Activated CD4-positive, alpha-beta T cell treated with anti-CD3 and anti-CD28 coated beads, Interleukin-2, Interleukin-6, amounts not matched to agents 100 ng/mL and 50 ng/mL, durations not matched to agents 16 hours and 8 hours (primary cell): ENCODE measurements at places on chromosomes 13 and 19.
A peak's percentile ranks its signal among the peaks of the same experiment; 100 is the strongest.

GRCh38 chr13:93851236-93851635 is 624.6 kb downstream of the GPC6 start:
- DNase-seq: no peak

DNA sequence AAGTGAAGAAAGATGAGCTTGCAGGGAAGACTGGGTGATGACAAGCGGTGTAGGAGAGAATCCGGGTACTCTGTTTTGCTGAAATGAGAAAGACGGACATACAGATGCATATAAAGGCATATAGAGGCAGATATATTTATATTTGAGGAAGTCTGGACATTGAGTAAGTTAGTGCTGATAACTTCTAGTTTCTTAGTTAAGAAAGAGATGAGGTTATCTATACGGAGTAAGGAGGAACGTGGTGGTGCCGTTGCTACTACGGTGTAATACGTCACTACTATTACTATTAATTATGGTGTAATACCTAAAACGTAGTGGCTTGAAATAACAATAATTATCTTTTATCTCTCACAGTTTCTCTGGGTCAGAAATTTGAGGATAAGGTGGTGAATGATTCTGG is 9.8 kb upstream of the CPB2 start:
- no peak for DNase-seq

GRCh38 chr13:95349267-95349666 is 48.0 kb upstream of the ABCC4 start:
- no peak for DNase-seq

DNA sequence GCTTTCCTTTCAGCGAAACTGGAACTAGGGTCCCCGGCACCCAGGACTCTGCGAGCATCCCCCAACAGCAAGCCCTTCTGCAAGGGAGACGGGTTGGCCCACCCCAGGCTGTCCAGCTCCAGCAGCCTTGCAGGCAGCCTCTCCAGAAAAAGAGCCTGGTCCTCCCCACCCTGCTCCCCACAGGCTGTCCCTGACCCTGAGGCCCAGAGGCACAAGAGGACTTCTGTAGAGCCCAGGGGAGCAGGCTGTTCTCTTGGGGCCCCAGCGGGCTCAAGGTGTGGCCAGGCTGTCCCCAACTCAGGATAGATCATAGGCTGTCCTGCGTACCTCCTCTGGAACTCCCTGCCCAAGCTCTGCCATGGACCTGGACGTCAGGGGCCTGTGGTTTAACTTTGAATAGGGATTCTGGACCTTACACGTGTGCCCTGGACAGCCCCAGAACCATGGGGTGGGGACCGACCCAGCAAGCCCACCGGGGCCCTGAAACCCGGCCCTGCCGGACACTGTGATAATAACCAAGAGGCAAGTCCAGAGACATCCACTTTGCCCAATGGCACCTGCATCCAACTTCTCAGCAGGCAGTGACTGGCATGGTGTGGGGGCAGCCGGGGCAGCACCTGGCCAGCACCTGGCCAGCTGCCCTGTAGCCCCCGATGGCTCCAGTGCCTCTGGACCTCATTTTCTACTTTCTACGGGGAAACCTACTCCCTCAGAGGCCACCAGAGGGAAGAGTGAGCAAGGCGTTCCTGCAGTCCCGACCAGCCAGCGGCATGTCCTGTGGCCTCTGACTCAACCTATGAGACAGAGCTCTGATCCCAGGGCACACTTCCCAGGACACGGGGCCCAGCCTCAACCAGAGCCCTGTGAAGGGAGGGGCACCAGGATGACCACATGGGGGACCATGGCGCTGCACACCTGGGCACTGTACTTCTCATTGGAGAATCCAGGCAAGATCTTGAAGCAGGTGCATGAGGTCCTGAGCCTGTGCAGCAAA is 50.9 kb upstream of the TPM4 start:
- DNase-seq: peak; percentile 11

DNA sequence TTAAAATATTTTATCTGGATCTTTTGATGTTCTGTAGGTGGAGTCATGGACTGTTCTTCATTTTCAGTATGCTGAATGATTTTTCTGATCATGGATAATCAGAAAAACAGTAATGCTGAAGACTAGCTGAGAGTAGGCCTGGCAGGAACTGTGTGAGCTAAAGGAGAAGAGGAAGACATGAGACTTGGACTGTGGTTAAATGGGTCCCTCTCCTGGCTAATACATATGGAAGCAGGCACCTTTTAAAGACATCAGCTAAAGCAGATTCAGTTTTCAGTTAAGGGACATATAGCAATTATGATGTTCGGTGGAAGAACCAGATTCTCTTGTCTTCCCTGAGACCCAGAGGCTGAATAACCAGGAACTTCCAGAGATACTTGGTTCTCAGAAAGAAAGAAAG is 169.4 kb downstream of the OLFM4 start:
- no peak for DNase-seq

- peak; percentile 15 for DNase-seq
These were observed 741.0 kb upstream of the KLHL1 start for GRCh38 chr13:70849222-70849621.

GRCh38 chr19:47283405-47284059 is 8.8 kb downstream of the INAFM1 start:
- DNase-seq: no peak

DNA sequence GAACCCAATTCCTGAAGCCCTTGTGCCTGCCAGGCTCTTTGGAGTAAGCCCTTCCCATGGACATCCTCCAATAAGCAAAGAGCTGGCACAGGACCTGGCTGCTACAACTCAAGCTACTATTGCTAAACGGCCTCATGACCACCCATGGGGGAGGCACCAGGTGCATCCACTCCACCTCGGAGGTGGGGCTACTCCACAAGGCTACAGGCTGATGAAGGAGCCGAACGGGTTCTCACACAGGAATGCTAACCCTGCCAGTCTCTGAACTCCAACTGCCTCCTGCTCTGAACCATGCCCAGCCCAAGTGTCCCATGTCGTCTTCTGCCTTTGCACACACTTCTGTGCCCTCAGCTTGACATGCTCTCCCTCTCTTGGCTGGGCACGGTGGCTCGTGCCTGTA is 10.0 kb downstream of the SYMPK start:
- DNase-seq: no peak

DNA sequence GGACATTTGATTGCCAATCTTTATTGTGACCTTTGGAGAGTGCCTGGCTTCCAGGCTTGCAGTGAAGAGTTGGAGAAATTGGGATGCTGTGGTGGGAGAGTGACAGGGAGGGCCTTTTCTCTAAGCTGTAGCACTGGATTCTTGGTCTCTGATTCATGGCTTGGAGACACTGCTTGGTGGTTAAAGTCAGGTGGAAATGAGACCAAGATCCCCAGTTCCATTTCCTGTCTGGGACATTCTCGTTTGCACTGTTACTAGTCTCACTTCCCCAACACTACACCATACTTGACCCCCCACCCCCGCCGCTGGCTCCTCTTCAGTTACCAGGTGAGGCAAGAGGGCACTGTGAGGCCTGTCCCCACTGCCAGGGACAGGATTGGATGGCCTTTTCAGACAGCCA is 2.9 kb downstream of the SUPT5H start:
- DNase-seq: peak; percentile 42

GRCh38 chr19:2977746-2978138 is 378 bp downstream of the TLE6 start:
- no peak for DNase-seq

DNA sequence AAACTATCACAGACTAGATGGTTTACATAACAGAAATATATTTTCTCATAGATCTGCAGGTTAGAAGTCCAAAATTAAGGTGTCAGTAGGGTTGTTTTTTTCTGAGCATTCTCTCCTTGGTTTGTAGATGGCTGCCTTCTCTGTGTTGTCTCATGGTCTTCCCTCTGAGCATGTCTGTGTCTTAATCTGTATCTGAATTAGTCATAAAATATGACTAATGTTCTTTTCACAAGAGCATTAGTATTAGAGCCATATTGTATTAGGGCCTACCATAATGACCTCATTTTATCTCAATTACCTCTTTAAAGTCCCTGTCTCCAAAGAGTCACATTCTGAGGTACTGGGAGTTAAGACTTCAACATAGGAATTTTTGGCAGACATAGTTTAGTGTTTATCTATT is 77.2 kb upstream of the OBI1 start:
- DNase-seq: no peak

- DNase-seq: no peak
These were observed 1.7 kb upstream of the PTGER1 start for GRCh38 chr19:14476673-14477401.

GRCh38 chr19:4613254-4613751 is 26.0 kb upstream of the TNFAIP8L1 start:
- no peak for DNase-seq

- peak; percentile 76 for DNase-seq
These were observed 8.2 kb upstream of the LATS2 start for GRCh38 chr13:21069561-21070004.

GRCh38 chr13:92716749-92717148 is 509.9 kb upstream of the GPC6 start:
- DNase-seq: no peak

DNA sequence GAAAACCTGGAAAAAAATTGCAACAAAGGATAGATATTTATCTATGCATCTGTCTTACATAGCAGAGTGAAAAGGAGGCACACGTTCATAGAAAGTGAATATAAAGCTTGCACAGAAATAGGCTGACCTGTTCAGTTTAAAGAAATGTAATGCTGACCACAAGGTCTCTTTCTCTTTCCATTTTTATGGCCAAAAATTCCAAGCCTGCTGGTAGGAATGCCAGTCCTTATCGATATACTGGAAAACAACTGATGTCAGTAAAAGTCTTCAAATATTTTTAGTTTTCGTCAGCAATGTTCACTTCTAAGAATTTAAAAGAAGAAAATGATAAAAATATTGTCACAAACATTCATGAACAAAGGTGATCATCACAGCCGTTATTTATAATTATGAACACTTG is 59.0 kb upstream of the MCF2L start:
- DNase-seq: no peak

DNA sequence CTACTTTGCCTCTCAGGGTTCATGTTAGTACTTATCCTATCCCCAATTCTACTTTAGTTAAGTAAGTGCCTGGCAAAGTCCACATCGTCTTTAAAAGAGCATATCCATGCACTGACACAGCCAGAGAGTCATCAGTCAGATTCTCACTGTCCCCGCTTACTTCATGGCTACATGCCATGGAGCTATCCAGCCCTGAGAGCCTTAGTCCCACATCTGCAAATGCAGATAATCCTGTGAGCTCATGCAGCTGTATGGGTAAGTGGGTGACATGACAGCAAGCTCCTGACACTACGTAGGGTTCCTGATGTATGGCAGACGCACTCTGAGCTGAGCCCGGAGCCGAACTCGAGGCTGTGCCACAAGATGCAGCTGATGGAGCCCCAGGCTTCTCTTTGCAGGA is 661.5 kb downstream of the LIG4 start:
- DNase-seq: no peak

DNA sequence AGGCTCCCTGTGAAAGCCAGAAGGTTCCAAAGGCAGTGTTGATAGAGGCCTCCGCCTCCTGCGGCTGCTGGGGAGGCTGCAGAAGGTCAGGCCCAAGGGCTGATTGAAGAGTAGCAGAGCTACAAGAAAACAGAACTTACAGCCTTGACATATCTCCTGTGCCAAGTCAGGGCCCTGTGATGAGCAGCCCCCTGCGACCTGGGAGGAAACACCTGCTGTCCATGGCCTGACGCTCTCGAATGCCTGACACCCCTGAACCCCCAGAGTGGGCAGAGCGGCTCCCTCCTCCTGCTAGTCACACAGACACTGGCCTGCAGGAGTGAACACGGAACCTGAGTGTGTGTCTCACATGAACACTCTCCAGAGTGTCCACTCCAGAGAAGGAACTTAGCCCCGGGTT is 38.2 kb upstream of the TUBGCP3 start:
- DNase-seq: no peak

- DNase-seq: no peak
These were observed 17.9 kb downstream of the RCBTB1 start for GRCh38 chr13:49567491-49567890.

DNA sequence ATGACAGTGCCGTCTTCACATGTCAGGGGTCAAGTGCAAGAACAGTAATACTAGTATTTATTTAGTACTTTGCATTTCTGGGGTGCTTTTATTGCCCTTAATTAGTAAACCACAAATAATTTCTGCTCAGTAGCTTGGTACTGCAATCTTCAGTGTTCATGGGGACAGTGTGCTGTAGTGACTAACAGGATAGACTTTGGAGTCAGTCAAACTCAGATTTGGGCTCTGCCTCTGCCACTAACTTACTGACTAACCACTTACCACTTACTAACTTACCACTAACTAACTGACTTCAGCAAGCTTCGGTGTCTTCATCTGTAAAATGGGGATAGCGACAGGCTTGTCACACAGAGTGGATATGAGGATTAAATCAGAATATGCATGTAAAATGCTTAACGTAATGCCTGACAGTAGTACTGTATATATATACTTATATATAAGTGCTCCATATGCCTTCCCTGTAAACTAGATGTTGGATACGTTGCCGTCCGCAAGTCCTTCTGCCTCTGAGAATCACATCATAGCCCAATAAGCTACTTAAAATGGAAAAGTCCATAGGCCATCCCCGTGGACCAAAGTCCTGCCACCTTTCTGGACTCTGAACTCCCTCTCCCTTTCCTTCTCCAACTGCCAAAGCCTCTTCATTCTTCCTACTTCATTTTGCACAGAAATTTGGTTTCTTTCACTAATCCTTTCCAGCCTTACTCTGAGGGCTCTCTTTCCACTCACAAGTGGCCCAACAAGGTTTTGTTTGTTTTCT is 158.1 kb downstream of the ZIC5 start:
- DNase-seq: no peak

GRCh38 chr19:15644066-15644741 is 3.5 kb downstream of the CYP4F3 start:
- no peak for DNase-seq

GRCh38 chr19:31952693-31953092 is 392.7 kb upstream of the ZNF507 start:
- no peak for DNase-seq

DNA sequence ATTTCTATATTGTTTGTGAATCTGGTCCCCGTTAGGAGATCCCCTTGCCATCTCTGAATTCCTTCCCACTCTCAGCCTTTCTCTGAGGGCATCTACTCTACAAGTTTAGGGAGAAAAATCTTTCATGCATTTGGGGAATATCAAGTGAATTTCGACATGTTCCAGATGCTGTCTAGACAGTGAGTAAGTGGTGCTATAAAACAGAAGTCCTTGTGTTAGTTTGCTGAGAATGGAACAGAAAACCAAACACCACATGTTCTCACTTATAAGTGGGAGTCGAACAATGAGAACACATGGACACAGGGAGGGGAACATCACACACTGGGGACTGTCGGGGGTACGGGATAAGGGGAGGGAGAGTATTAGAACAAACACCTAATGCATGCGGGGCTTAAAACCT is 5.1 kb downstream of the OR7A10 start:
- no peak for DNase-seq

DNA sequence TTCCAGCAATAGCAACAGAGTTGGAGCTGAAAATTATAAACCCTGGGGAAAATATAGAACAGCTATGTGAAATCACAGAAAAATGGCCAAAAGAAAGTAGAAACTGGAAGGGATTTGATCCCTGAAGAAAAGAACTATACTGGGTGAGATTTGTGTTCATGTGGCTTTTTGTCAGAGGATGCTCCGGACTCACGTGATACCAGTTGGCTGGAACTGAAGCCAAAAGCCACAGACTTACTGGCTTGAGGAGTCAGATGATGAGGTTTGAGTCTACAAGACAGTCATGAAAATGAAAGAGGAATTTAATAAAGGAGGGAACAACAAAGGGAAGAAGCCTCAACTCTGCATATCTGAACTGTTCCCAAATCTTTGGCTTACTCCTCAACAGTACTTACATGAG is 427.1 kb downstream of the GPC5 start:
- DNase-seq: no peak

- DNase-seq: no peak
These were observed 8.4 kb upstream of the ZNF587 start for GRCh38 chr19:57841122-57841763.

GRCh38 chr13:40189898-40190630 is 476.4 kb downstream of the FOXO1 start:
- DNase-seq: no peak

GRCh38 chr13:20669162-20669561 is 34.3 kb upstream of the IL17D start:
- peak; percentile 2 for DNase-seq
